HFF-Myc (cell line): ENCODE measurements at places on chromosomes 5 and 9.

DNA sequence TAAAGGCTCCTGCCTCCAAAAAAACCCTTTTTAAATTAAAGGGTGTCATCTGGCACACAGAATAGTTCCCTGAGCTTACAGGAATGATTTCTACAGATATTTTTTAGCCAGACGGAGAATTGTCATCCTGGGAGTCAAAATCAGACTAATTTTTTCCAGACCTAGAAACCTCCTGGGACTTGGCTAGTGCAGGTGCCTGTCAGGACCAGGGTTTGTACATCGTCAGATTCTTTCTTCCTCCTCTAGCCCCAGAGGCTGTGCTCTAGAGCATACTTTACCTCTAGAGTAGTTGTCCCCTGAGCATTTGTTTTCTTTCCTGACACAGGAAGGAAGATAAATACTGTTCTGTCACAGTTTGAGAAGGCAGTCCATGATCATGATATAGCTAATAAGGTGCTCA is 52.5 kb downstream of the RAB3C start:
- no peak for DNase-seq

GRCh38 chr5:156529892-156530291 is 202.9 kb downstream of the SGCD start:
- no peak for DNase-seq

DNA sequence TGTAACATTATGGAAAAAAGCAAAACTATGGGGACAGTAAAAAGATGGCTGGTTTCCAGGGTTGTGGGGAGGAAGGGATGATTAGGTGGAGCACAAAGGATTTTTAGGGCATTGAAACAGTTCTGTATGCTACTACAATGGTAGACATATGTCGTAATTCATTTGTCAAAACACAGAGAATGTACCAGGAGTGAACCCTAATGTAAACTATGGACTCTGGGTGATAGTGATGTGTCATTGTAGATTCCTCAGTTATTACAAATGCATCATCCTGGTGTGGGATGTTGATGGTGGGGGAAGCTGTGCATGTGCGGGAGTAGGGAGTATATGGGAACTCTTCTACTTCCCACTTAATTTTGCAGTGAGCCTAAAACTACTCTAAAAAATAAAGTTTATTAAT is 135.0 kb upstream of the GABRP start:
- DNase-seq: no peak

GRCh38 chr9:34547960-34548611 is 25.3 kb upstream of the ENHO start:
- no peak for DNase-seq

GRCh38 chr9:127393645-127394044 is 3.3 kb upstream of the SLC2A8 start:
- DNase-seq: no peak

GRCh38 chr9:128723352-128723865 is 518 bp downstream of the ZDHHC12 start:
- no peak for DNase-seq

GRCh38 chr9:129958796-129959195 is 84.2 kb downstream of the FNBP1 start:
- DNase-seq: no peak

DNA sequence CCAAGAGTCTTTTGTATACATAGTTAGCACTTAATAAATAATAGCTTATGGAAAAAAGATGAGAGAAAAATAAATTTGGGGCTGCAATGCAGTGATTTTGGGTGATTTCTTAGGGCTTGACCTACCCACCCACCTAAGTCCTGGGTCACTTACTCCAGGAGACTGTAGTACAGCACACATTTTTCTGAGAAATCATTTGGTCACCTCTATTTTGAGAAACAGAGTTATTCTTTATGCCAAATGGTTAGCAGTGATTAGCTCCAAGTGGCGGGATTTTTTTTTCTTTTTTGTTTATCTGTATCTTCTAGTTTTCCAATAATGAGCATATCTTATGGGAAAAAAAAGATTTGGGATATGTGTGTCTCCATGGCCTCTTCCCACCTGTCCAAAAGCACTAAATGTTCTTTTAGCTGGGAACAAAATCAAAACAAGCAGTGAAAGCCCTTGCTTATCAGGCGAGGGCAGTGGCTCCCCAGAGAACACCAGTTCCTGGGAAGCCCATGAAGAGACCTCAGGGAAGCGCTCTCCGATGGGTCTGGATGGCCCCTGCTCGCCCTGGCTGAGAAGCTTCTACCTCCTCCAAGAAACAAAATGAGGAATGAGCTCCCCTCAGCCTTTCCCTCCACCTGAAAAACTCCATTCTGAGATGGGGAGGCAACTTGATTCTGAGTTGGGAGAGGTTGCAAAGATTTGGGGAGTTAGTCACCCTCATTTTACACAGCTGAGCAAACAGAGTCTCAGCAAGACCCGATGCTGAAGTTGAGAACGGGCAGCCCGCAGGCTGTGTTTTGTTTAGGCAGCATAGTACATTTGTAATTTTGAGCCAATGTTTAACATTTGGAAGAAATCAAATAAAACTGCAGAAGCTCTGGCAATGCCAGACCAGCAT is 69.9 kb downstream of the CYFIP2 start:
- DNase-seq: peak; percentile 47

GRCh38 chr5:124161266-124161665 is 585.2 kb downstream of the ZNF608 start:
- DNase-seq: no peak

DNA sequence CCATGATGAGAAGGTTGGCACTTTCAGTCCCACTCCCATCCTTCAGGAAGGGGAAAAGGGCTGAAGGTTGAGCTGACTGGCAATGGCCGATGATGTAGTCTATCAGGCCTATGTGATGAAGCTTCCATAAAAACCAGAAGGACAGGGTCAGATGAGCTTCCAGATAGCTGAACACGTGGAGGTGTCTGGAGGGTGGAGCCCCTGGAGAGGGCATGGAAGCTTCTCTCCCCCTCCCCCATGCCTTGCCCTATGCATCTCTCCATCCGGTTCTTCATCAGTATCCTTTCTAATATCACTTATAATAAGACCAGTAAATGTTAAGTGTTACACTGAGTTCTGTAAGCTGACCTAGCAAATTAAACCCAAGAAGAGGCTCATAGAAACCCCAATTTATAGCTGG is 32.6 kb upstream of the SMU1 start:
- no peak for DNase-seq

DNA sequence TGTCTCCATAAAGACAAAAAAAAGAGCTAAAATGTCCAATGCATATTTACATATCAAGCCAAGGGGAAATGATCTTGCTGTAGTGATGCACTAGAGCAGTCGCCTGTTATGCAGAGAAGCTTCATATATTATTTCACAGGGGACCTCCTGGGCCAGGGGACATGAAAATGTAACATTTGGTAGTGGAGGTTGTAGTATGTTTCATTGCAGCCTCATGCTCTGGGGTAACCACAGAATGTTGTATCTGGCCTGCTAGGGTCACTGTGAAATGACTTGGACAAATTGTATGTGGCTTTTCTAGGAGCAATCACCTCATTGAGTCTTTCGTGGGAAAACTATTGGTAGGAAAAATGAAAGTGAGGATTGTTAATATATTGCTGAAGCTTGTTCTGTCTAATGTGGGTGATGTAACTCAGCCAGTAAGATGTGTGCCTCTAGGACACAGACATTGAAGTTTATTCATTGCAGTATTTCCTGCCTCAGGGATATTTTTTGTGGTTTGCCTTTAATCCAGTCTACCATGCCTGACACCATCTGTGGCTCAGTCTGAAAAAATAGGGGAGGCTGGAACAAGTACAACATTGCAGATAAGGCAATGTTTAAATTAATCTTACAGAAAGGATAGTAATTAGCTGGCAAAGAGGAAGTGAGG is 430.8 kb upstream of the TNC start:
- DNase-seq: no peak

GRCh38 chr5:138568061-138568824 is 7.0 kb downstream of the HSPA9 start:
- DNase-seq: no peak

GRCh38 chr5:505951-506525 is 18.2 kb downstream of the SLC9A3 start:
- no peak for DNase-seq

DNA sequence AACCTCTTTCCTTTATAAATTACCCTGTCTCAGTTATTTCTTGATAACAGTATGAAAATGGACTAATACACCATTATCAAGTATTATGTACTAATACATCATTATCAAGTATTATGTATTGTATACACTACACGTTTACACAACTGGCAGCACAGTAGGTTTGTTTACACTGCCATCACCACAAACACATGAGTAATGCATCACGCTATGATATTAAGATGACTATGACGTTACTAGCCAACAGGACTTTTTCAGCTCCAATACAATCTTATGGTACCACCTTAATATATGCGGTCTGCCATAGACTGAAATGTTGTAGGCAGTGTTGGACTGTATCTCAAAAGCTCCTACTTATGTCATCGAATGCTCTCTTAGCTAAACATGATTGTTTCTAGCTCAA is 28.2 kb downstream of the PRELID2 start:
- no peak for DNase-seq

GRCh38 chr9:33172256-33173238 is 5.4 kb upstream of the B4GALT1 start:
- DNase-seq: no peak

- no peak for DNase-seq
Measured at GRCh38 chr9:98356953-98357690, 101.7 kb upstream of the TBC1D2 start.
